Left renal cortex interstitium (tissue), 4 donors: ENCODE measurements at places on chromosomes 7 and 10. TPM values are rescaled to one million over a fixed set of nuclear protein-coding genes. Genes with fewer than 3 reads are reported as not detected.

TCF7L2 gene
- 36.8 TPM for polyA plus RNA-seq

BAIAP2L1 gene
- 17.7 TPM for polyA plus RNA-seq

VSIR gene
- 8.4 TPM for polyA plus RNA-seq

- DNase-seq: no peak
Measured at GRCh38 chr10:8180360-8181109, 126.0 kb downstream of the GATA3 start.

DNA sequence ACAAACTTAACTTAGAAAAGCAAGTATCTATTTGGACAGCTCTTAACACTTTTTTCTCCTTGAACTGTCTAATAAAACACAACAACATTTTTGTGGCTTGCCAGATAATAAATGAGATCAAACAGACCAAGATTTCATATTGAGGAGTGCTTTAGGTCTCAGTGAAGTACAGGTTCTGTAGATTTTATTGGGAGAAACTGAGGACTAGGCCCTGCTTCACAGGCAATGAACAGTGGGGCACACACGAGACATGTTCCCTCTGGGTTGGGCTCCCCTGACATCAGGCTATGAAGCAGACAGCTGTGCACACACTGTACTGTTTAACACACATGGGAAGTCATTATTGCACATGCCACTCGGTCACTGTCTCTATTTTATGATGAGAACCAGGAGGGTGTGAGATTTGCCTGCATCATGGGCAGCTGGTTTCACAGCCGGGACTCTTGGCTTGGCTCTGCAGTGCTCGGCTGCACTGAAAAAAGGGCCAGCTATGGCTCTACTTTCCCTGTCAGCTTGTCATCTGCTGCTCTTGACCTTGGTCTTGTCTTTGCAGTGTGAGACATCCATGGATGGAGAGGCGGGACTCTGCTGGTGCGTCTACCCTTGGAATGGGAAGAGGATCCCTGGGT is 4.2 kb downstream of the IGFBP1 start:
- no peak for DNase-seq

DNA sequence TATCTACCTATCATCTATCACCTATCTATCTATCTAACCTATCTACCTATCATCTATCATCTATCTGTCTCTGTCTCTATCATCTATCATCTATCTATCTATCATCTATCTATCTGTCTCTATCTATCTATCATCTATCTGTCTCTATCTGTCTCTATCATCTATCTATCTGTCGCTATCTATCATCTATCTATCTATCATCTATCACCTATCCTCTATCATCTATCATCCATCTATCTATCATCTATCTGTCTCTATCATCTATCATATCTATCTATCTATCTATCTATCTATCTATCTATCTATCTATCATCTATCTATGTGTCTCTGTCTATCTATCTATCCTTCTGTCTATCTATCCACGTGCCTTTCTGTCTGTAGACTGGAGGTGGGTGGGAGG is 59.5 kb upstream of the FAM20C start:
- DNase-seq: no peak

OPN1SW gene
- polyA plus RNA-seq: 1.5 TPM

DNA sequence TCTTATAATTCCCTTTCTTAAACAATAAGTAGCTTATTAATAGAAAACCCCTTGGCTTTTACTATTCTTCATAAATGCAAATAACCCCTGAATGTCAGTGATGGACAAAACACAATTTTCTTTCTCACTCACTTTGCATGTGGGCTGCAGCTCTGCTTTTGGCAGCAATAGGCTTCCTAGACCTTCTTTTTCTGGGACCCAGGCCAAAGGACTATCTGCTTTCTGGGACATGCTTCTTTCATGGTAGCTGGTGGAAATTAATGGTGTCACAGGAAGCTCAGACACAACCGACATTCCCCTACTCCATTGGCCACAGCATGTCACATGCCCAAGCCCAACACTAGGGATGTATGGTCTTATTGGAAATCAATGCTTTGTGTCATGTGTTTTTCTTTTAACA is 134.3 kb upstream of the MDFIC start:
- DNase-seq: no peak

DNA sequence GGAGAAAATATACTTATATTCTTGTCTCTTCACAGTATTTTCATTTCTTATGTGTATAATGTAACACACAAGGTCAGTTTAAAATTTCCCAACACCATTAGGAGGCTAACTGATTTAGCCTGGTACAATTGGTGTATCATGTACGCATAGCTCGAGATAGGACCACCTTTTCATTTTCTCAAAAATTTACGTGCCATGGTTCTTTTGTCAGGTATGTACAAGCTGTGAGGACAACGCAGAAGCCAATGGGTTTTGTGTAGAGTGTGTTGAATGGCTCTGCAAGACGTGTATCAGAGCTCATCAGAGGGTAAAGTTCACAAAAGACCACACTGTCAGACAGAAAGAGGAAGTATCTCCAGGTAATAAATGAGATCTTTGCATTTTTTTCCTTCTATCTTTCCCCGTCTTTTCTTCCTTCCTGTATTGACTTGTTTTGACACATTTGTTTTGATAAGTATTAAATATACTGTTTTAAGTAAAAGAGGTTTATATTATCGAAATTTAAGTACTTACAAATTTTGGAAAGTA is 55.0 kb downstream of the TRIM24 start:
- no peak for DNase-seq

PDE6C gene
- polyA plus RNA-seq: 2.8 TPM

GRCh38 chr10:4902571-4903011 is 60.6 kb upstream of the AKR1C1 start:
- DNase-seq: no peak

DNA sequence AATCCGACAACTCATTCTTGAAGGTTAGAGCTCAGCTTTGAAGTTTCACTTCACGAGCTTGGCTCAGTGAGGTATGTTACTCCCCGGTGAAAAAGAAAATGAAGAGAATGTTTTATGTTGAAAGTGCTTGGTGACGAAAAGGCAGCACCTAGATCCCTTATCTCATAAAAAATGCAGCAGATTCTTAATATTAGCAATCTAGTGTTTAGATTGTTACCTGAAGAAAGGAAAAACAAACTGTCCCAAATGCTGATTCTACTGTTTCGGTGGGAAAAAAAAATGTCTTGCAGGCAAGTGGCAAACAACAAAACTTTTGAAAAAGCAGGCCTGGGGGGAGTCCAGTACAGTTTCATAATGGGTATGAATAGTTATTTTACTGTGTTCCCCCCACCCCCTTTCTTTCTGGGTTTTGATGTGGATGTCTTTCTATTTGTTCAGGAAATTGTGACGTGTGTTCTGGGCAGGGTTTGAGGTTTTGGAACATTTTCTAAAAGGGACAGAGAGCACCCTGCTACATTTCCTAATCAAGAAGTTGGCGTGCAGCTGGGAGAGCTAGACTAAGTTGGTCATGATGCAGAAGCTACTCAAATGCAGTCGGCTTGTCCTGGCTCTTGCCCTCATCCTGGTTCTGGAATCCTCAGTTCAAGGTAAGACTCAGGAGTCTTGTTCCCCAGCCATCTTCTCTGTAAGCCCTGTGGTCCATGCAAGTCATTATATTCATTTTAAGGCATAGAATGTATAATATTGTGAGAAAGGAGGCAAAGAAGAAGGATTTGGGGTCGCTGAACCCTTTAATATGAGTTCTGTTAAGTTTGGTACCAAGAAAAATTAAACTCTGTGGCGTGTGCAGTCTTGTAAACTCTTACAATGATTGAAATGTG is at the start of gene SRGN:
Gene SRGN, plus strand, starts transcription at position 514 of the 881 bp plus-strand sequence. Its CDS starts 55 bp downstream, at position 569.
- DNase-seq: no peak

GRCh38 chr10:95837783-95838182 is 70.0 kb upstream of the CC2D2B start:
- DNase-seq: no peak

- DNase-seq: no peak
Measured at GRCh38 chr10:121803611-121804010, 124.2 kb downstream of the ATE1 start.

C10orf62 gene
- polyA plus RNA-seq: 1.2 TPM

GRCh38 chr10:115772606-115773005 is 500.4 kb downstream of the GFRA1 start:
- no peak for DNase-seq

GRCh38 chr10:50919010-50919409 is 33.6 kb upstream of the A1CF start:
- no peak for DNase-seq

DNA sequence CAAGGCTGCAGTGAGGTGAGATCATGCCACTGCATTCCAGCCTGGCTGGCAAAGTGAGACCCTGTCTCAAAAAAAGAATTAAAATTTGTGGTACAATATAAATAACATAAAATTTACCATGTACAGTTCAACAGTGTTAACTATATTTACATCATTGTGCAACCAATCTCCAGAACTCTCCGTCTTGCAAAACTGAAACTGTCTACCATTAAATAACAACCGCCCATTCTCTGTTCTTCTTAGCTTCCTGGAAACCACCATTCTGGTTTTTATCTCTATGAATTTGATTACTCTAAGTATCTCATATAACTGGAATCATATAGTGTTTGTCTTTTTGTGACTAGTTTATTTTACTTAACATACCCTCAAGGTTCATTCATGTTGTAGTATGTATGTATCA is 167.6 kb downstream of the AUTS2 start:
- DNase-seq: no peak

- DNase-seq: no peak
Measured at GRCh38 chr7:70322856-70323255, 724.6 kb downstream of the AUTS2 start.
